CD4-positive, alpha-beta T cell treated with Interferon alpha-2 for 1 hour (primary cell): ENCODE measurements at places on chromosomes 1 and 21.

DNA sequence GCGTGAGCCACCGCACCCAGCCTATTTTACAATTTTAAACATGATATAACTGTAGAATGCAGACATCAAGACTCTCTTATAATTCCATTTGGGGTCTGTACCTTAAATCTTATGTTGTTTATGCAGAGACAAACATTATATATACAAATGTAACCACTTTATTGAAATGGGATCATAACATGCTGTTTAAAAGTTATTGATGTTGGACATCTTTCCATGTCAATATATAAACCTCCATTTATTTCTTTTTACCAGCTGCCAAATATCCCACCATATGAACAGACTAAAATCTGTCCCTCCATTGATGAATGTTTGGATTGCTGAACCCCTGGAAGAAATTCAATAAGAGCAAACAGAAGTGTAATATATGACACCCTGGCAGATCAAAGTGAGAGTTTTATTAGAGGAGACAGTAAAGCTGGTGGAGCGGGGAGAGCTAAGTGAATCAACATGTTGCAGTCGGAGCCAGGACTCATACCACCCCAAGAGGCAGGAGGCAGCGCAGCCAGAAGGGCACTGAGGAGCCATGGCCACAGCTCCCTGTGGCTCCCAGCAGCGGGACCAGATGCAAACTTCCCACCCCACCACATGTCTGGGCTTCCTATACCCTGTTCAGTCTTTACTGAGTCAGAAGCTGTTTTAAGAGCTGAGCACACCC is 4.7 kb upstream of the PCSK9 start:
- no peak for DNase-seq

DNA sequence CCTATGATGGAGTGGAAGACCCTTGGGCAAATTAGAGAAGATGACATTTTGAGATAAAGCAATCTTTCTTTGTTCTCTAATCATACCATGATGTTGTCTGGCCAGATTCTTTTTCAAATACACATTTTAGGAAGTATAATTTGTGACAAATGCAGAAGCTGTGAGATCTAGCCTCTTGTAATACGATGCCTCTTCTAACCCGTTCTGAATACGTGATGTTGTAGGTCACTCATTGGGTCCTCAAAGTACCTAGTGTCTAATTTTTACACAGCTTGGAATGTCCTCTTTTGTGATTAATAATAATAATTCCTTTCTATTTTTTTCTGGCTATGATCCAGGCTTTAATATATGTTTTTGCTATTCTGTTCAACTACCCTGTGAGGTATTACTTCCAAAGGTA is 502.7 kb downstream of the NUF2 start:
- DNase-seq = no peak

DNA sequence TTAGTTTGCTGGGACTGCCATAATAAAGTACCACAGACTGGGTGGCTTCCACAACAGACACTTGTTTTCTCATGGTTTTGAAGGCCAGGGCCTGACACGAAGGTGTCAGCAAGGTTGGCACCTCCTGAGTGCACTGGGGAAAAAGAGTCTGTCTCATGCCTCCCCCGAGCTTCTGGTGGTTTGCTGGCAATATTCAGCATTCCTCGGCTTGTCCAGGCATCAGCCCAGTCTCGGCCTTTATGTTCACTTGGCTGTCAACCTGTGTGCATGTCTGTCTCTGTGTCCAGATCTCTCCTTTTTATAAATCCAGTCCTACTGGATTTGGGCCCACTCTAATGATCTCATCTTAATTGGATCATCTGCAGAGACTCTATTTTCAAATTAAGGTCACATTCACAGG is 72.6 kb downstream of the DOP1B start:
- DNase-seq = no peak

DNA sequence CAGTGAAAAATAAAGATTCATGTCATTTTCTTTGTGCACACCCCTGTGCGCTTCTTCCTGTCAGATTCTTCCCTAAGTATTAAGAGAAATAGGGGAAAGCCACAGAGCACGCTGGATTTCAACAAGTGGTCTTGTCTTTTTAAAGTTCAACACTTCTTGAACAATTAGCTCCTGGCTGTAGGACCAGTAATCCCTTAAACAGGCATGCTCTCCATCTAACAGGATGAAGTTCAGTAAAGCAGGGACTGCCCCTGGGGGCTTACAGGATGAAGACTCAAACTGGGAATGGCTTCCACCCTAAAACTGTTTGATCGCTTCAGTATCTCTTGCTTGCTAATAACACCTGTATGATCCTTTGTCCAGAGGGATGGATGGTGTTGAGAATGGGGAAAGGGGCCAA is 4.2 kb downstream of the PSMB4 start:
- DNase-seq = no peak

- peak; percentile 49 for DNase-seq
Measured at GRCh38 chr1:107787299-107787698, 177.7 kb downstream of the VAV3 start.

- no peak for DNase-seq
Measured at GRCh38 chr1:60010690-60011089, 62.9 kb downstream of the C1orf87 start.
